D721Med (cell line): ENCODE measurements at places on chromosomes 6 and 20.

- no peak for DNase-seq
Observed at GRCh38 chr6:83417880-83418663, 12.8 kb downstream of the ME1 start.

- DNase-seq, result no peak
Observed at GRCh38 chr6:79335133-79335674, 100.7 kb upstream of the HMGN3 start.

- no peak for DNase-seq
Observed at GRCh38 chr20:48502016-48502415, 325.8 kb downstream of the PREX1 start.

DNA sequence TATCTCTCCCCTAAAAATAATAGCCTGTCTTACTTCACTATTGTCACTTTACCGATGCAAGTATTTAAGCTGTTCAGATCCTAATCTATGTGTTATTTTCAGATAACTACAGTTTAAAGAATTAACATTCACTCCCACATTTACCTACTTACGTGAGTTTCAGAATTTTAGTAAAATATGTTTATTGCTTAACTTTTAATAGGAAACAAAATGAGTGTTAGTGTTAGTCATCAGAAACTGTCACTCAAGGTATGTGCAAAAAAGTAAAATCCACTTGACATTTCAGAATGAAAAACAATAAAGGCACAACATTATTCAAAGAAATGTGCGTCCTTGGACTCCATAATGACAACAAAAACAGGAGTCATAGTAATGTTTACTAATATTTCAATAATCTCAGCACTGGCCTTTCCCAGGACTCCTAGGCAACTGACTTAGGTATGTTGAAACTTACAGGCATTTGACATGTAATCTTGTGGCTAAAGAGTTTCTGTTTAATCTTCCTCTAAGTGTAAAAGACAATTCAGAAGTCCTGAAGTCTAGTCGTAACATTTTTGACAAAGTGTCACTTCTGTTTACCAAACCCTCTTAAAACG is 4.5 kb downstream of the ATXN1 start:
- no peak for DNase-seq

DNA sequence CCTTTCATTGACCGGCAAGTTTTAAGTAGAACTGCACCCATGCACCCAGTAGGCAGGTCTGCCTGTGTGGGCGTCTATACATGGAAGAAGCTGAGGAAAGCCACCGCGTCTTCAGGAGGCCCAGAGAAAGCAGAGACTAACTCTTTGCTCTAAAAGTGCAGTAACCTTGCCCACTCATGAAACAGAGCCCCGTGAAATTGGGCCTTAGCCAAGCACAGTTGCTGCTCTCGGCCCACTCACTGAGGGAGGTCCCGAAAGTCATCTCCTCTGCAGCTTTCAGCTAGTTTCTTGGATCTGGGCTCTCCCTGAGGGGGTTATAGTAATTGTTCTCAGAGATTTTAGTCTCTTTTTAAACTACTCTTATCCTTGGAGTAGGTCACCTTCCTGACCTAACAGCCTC is 74.0 kb upstream of the SYNJ2 start:
- no peak for DNase-seq
